ENCODE measurements at places on chromosomes 3 and 15. TPM values are rescaled to one million over a fixed set of nuclear protein-coding genes. Genes with fewer than 3 reads are reported as not detected.

Gene COL6A5
- total RNA-seq, result not detected

Gene ZKSCAN7
- total RNA-seq, result not detected

Gene AMOTL2
- 41.2 TPM for total RNA-seq

Gene PRSS50
- not detected for total RNA-seq

Gene STARD5
- 2.2 TPM for total RNA-seq

Gene PPP1R14D
- total RNA-seq, result 0.32 TPM

Gene A4GNT
- total RNA-seq, result not detected

Gene IGDCC3
- 0.09 TPM for total RNA-seq
